NCI-H748 treated with DMSO at 0.1 percent for 48 hours (cell line): ENCODE measurements at places on chromosomes 7 and 10.

DNA sequence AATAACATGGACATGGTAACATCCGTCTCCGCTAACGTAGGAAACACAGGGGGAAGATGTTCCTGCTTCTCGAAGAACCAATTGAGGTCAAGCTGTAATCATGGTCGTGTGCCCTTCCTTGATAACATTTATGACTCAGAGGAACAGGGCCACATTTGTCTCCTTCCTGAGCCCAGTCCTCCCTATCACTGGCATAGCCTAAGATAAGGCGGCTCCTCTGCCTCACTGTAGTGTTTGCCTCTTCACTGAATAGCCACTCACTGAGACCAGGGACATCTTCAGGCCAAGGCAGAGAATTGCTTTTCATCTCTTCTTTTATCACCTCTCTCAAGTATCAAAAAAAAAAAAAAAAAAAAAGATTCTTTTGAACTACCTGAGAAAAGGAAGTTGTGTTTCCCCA is 5.4 kb upstream of the GRM8 start:
- DNase-seq, result no peak

DNA sequence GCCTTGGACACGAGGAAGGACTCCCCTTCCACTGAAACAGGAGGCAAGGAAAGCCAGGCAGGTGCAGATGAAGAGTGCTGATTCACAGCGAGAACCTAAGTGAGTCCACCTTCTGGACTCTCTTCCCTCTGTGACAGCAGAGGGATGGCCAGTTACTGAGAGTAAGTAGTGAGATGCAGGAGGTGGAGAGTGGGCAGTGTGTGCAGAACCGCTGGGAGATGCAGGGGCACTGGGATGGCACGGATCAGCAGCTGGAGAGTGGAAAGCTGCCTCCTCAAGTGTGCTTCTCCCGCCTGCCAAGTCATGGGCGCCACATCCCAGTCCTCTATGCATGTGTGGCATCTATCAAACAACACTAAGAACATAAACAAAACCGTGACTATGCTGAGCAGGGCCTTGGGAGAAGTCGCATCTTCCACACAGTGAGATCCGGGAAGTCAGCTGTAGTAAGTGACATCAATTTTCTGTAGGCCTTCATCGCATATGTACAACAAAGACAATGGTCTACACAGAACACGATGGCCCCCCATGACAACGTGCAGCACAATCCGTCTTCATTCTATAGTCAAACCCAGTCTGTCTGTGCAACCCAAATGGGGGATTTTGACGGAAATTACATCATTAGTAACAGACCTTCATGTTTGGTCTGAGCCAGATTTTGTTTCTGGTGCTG is 217.4 kb upstream of the KLF14 start:
- DNase-seq, result no peak

DNA sequence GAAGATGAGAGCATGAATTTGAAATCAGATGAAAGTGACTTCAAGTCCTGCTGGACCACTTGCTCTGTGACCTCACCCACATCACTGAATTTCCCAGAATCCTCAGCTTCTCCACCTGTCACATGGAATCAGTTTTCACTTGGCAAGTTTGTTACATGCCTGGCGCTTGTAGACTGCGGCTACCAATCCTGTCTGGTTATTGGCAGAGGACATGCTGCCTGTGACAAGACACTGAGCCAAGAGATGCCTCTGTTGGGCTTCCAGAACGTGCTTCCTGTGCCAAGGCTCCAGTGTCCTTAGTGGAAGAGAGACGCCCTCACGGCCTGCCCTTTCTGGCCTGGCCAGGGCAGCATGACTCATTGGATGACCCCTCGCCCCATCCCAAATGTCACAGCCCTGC is 4.4 kb upstream of the MYL10 start:
- DNase-seq, result no peak

GRCh38 chr7:12178317-12178716 is 32.8 kb upstream of the TMEM106B start:
- peak; percentile 38 for DNase-seq

DNA sequence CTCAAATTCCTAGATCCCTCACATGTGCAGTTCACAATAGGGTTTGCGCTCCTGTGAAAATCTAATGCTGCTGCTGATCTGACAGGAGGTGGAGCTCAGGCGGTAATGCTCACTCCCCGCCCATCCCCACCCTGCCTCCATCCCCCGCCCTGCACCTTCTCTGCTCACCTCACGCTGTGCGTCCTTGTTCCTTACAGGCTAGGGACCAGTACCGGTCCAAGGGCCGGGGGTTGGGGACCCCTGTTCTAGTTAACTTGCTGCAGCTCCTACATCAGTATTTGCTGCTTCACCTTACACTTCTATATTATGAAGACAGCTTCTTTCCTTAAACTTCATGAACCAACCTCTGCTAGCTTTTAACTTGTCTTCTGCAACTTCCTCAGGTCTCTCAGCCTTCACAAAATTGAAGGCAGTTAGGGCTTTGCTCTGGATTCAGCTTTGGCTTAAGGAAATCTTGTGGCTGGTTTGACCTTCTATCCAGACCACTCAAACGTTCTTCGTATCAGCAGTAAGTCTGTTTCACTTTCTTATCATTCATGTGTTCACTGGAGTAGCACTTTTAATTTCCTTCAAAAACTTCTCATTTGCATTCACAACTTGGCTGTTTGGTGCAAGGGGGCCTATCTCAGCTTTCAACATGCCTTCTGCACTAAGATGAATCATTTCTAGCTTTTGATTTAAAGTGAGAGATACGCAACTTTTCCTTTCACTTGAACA is 1.7 kb upstream of the TNKS2 start:
- DNase-seq, result no peak

DNA sequence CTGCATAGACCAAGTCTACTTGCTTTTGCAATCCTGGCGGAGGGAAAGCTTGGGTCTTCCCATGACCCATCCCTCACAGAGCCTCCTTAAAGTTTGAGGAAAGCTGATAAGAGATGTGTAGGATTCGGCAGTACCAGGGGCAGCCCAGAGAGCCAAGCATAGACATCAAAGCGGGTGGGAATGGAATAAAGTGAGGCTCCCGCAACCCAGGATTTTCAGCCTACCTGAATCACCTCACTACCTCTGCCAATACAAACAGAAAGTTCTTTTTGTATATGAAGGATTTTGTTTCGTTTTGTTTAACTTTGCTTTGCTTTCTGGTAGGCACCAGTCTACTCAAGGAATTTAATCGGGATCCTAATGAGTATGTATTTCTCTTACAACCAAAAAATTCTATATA is 451.7 kb downstream of the PLXNA4 start:
- DNase-seq, result no peak

- DNase-seq, result no peak
These were observed 414.2 kb upstream of the SEMA3C start for GRCh38 chr7:81333004-81333403.

GRCh38 chr7:143325240-143325639 is 9.3 kb downstream of the CLCN1 start:
- DNase-seq, result no peak

- DNase-seq, result no peak
These were observed 2.1 kb downstream of the ATP5MK start for GRCh38 chr10:103394180-103394579.

DNA sequence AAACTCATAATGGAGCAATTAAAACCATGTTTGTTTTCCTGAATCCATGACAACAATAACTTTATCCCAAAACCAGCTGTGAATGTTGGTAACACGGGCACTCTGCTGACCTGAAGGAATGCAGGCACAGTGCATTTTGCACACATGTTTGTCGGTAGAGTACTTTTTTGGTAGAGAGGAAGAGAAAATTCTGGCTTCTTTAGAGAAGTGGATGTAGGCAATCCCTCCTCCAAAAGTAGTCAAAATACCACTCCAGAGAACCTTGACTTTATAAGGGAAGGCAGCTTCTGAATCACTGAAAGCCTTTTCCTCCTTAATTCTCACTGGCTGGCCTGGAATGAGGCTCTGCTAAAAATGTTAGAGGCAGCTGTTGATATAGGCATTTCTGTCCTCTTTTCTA is 15.8 kb upstream of the ACTA2 start:
- DNase-seq, result no peak

- DNase-seq, result no peak
These were observed 59.1 kb downstream of the TFEC start for GRCh38 chr7:115971506-115971905.

DNA sequence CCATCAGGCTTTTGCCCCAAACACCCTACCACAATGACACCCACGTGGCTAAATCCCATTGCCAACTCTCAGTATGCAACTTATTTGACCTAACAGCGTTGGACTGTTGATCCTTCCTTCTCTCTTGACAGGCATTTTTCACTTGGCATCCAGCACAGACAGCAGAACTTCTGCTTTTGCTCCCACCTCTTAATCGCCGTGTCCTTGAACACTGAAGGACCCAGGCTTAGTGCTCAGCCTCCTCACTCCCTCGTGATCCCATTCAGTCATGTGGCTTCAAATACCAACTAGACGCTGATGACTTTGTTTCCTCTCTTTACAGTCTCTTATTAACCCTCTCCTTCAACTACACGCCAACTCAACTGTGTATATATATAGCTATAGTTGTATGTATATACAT is 25.0 kb downstream of the ZFAND2A start:
- no peak for DNase-seq

DNA sequence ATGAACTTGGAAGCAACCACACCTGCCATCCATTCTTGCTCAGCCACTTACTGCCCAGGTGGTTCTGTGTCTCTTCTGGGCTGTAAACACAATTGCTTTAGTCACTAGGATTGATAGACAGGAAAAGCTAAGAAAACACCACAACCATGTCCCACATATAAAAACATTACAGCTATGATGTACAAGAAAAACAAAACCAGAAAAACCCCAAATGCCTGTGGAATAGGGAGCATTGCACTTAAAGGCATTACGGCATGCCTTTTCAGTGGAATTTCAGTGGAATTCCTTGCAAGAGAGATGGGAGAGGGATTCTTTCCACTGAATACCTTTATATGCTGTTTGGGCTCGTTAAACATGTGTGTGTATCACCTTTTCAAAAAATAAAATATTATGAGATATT is 44.2 kb upstream of the GPR26 start:
- no peak for DNase-seq

GRCh38 chr10:77492368-77492994 is 145.1 kb downstream of the KCNMA1 start:
- DNase-seq, result no peak

DNA sequence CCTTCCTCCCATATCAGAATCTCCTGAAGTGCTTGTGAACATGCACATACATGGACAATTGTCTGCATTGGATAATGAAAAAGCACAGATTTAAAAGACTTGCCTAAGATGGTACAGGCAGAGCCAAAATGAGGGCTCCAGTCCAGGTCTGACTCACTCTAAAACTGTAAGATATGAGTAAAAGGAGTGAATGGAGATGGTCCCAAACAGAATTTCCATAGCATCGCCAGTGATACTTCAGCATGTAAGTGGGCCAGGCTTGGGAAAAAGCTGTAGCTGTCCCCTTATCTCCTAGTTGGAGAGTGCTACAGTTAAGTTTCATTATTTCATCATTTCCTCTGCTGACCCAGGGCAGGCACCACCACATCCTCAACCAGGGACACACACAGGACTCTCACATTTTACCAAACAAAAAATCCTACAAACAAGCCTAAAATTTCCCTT is 26.4 kb upstream of the IL6 start:
- DNase-seq, result no peak

GRCh38 chr10:44261710-44262455 is 123.0 kb downstream of the CXCL12 start:
- DNase-seq, result no peak

- no peak for DNase-seq
These were observed 880 bp downstream of the RAMP3 start for GRCh38 chr7:45158471-45158870.

- no peak for DNase-seq
These were observed 168.9 kb downstream of the SLIT1 start for GRCh38 chr10:97016728-97017473.

DNA sequence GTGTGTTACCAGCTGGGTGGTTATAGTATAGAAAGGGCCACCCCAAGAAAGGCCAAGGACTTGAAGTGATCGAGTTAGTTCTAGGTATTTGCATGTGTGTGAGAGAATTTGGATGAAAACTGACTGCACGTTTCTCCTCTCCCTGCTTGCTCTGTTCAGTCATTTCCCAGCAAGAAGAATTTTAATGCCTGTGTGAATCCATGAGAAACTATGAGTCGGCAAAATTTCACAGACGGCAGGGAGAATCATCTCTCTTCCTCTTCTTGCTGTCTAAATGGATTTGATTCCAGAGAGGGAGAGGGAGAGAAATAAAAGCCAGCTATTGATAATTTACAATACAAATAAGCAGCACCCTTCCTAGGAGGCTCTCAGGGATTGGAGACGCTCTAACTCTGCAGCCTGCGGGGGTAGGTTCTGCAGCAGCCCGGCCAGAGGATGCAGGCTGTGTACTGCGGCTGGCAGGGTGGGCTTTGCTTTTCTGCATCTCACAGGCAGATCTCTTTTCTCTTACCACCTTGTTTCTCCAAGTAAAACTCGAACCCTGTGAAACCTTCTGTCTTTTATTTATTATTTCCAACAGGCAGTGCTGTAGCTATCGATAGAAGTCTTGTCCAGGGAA is 183.6 kb downstream of the TCF7L2 start:
- DNase-seq, result no peak

DNA sequence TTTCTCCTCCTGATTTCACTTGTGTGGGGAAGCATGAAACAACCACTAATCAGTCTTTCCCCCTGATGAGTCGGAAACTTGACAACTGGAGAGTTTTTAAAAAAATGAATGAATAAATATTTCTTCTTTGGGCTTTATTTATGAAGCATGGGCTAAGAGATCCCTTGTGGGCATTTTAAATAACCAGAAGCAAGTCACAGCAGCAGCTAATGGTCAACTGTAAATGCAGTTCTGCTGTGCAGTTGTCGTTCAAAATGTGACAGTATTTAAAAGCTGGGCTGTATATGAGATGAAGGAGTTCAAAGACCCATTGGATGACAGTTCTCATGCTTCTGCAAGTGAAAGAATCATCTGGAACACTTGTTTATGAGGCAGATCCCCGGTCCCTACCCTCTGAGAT is 54.1 kb downstream of the STEAP1B start:
- no peak for DNase-seq

GRCh38 chr10:101558671-101559595 is 29.1 kb downstream of the POLL start:
- no peak for DNase-seq

GRCh38 chr10:74932648-74933047 is 106.2 kb downstream of the KAT6B start:
- no peak for DNase-seq

- no peak for DNase-seq
These were observed 39.5 kb upstream of the INSIG1 start for GRCh38 chr7:155258226-155258560.

DNA sequence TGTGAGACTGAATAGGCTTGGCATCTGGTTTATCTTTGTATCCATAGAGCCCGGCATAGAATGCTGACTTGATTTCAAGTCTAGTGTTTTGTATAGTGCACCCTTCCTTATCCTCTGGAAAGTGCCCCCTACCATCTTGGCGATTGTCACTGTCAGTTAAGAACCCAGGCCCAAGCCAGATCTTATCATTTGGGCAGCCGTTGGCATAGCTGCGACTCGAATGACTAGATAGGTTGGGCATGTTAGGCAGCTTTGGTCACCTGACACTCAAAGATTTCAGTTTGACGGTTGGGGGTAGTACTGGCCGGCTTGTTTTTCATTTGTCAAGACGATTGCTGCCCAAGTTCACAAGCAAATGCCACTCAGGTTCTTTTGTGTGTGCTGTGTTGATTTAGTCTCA is 6.6 kb downstream of the NIPSNAP2 start:
- no peak for DNase-seq
